BJ (cell line): ENCODE measurements at places on chromosomes 5 and 9. TPM values are rescaled to one million over a fixed set of nuclear protein-coding genes. Genes with fewer than 3 reads are reported as not detected.

DNA sequence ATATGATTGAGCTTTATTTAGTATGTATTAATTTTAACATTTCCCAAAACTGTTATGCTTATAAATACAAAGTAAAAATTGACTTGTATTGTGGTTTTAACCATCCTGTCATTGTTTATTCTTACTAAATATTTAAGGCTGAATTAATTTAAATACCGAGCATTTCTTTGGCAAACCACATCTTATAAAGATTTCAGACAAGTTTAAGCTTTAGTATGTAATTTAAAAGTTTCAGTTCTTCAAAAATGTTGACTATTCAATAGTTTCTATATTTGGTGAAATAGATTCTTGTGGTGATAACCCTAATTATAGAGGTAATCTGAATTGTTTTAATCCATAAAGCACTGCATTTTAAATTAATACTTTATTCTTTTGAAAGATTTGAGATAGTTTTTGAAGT, 65.5 kb downstream of the CCNH start:
- peak; percentile 31 for DNase-seq

GRCh38 chr9:71819115-71819739, 50.9 kb upstream of the CEMIP2 start:
- no peak for DNase-seq

FUT7 gene
- polyA plus RNA-seq = not detected in 2 replicates

GRCh38 chr9:104750185-104750767, 2.8 kb downstream of the NIPSNAP3A start:
- DNase-seq = no peak

DNA sequence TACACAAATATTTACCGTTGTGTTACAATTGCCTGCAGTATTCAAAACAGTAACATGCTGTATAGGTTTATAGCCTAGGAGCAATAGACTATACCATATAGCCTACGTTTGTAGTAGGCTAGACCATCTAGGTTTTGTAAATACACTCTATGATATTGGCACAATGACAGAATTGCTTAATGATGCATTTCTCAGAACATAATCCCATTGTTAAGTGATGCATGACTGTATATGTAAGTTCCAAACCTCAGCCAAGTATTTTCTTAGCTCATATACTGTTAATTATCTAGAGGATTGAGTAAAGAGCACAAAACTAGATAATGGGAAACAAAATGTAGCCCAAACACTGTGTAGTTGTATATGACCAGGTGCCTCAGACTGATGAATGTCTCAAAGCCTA, 220.1 kb downstream of the ANXA1 start:
- DNase-seq = no peak

GRCh38 chr9:116124472-116125040, 29.0 kb upstream of the PAPPA start:
- DNase-seq = no peak

GRCh38 chr5:43243270-43243669, 51.2 kb downstream of the NIM1K start:
- DNase-seq = no peak

SLIT3 gene
- polyA plus RNA-seq = 18.1 and 26.8 TPM in 2 replicates

GRCh38 chr5:158848634-158849033, 251.1 kb downstream of the EBF1 start:
- DNase-seq = no peak

FREM1 gene
- 0.01 and 0.04 TPM in 2 replicates for polyA plus RNA-seq

GRCh38 chr5:59241119-59241518, 652.4 kb downstream of the PDE4D start:
- no peak for DNase-seq

DNA sequence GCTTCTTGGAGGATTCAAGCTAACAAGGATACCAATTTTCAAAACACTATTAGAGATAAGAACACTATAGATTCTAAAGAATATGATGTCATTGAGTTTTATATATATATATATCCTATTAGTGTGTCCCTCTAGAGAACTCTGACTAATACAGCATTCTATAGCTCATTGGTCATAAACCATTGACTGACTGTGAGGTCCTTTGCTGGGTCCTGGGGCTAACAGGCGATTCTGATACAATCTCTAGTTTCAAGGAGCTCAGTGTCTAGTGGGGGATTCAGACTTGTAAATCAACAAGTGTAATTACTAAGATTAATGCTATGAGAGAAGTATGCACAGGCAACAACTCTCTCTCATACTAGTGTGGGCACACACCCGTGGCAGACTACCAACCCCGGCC, 234.5 kb downstream of the DENND1A start:
- DNase-seq = no peak

- DNase-seq = no peak
Measured at GRCh38 chr9:113536483-113537228, 73.1 kb downstream of the RGS3 start.

VLDLR gene
- 34.4 and 45.6 TPM in 2 replicates for polyA plus RNA-seq

GRCh38 chr5:88058625-88059024, 210.0 kb downstream of the TMEM161B start:
- no peak for DNase-seq

DNA sequence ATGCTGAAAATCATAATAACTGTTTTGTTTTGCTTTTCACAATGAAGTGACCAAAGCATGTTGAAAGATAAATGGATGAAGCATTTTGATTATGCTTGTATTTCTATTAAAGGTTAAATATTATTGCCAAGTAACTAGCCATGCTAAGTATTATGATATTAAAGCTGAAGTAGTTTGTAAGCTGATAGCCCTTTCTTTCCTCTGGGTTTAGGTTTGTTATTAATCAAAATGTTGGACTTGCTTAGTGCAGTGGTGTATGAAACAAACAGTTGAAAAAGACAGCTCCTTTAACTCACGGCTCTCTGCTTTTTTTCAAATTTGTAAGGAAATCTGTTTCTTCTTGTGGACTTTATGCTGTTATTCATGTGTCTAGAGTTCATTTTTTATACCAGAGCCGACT, 246.0 kb downstream of the CWC27 start:
- DNase-seq = no peak

DNA sequence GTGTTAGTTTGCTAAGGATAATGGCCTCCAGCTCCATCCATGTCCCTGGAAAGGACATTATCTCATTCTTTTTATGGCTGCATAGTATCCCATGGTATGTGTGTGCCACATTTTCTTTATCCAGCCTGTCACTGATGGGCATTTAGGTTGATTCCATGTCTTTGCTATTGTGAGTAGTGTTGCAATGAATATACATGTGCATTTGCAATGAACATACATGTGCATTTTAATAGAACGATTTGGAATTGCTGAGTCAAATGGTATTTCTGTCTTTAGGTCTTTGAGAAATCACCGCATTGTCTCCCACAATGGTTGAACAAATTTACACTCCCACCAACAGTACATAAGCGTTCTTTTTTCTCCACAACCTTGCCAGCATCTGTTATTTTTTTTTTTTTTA, 37.7 kb downstream of the DRD1 start:
- DNase-seq = no peak

GRCh38 chr5:133925866-133926488, 42.4 kb downstream of the C5orf15 start:
- no peak for DNase-seq

- peak; percentile 70 for DNase-seq
Measured at GRCh38 chr5:77356740-77357139, 135.4 kb downstream of the WDR41 start.

FCN1 gene
- polyA plus RNA-seq = not detected in 2 replicates

C9 gene
- not detected in 2 replicates for polyA plus RNA-seq

- DNase-seq = peak; percentile 47
Measured at GRCh38 chr9:37938121-37938891, 34.4 kb upstream of the SLC25A51 start.

IL33 gene
- polyA plus RNA-seq = not detected in 2 replicates

DNLZ gene
- 7.2 and 8.5 TPM in 2 replicates for polyA plus RNA-seq

- no peak for DNase-seq
Measured at GRCh38 chr9:127847833-127848755, 6.4 kb downstream of the ENG start.

DNA sequence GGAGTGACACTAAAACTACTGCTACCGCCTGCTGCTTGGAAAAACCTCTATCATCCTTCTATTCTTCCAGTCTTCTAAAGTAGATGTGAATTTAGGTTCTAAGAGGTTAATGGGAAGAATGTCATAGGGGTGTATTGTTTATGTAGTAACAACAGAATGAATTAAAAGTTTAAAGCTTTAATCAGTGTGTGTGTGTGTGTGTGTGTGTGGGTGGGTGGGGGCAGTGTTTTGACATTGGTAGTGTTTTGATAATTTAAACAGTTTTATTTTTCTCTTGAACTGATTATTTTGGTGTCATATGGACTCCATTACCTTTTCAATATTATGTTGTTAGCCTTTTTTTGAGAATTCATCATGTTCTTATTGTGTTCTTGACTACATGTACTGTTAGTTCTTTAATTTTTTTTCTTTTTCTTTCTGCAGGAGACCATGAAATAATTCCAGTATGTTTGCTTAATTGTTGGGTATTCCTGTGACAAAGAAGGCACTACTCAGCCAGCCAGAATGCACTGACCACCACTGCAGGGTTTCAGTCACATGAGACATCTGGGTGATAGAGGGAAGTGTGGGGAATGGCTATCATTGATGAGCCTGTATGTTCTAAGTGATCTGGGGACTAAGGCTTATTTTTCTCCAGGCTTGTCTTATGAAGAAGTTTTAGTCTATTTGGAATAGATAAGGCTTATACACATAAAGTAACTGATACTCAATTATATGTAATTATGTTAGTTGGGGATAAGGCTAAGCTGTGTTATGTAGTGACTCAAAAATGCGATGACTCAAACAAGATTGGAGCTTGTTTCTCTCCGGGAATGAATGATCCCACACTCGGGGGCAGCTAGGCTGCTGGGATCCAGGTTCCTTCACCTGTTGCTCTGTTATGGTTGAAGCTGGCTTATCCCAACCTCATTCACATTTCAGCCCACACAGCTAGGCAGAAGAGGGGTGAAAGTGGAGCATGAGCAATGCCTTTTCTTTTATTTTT, 50.2 kb upstream of the ACTBL2 start:
- DNase-seq = no peak

MAT2B gene
- polyA plus RNA-seq = 23.5 and 40.3 TPM in 2 replicates

DNA sequence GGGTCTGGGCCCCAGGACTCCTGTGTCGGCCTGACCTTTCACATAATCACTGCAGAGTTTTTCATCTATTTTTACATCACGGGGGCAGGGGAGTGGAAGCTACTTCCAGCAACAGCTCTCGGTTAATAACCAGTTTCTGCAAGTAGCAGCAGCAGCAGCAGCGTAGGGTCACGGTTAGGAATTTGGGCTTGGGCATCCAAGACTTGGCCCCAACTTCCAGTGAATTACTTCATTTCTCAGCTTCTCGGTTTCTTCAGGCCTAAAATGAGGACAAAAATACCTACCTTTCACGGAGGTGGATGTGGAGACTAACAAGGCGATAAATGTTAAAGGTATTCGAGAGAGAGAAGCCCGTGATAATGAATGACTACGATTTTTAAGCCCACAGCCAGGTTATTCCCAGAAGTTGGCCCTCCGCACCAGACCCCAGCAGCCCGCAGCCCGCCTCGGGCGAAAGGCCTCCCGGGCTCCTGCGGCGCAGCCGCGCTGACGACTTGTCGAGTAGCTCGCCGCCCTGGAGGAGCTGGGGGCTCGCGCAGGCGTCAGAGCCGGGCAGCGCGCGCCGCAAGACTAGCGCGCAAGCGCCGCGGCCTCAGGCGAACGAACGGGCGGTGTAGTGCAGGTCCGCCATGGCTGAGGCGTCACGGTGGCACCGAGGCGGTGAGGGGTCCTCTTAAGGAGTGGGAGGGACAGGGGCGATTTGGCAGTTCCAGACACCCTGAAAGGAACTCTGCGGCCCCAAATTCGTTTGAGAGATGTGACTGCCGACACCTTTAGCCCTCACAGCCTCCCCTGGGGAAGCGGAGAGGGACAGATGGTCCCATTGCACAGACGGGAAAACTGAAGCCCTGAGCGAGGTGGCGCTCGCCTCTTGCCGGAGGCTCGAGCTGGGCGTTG, at the start of gene PKD2L2:
Gene PKD2L2, plus strand, starts transcription at position 595 of the 897 bp plus-strand sequence. Its CDS starts 35 bp downstream, at position 630.
- DNase-seq = peak; percentile 21

GRCh38 chr5:107072440-107072839, 598.3 kb downstream of the EFNA5 start:
- DNase-seq = no peak

DNA sequence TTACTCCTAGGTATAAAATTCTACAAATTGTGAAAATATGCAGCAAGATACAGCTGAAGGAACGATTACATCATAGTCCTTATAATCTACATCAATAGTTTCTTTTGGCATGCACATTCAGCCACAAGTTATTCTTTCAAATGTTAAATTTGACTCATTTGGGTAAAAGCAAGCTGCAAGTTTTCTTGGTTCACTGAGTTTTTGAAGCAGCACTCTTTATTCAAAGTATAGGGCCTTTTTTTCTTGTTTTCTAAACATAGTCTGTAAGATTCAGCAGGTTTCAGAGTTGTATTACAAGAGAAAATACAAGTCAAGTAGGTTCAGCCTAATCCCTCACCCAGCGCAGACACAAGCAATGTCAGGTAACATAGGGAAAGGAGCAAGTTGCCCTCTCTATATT, 981.5 kb downstream of the PTPRD start:
- DNase-seq = no peak

DIPK1B gene
- polyA plus RNA-seq = 0.17 and 0.42 TPM in 2 replicates

PLCXD3 gene
- polyA plus RNA-seq = 0.05 and 0.06 TPM in 2 replicates

DNA sequence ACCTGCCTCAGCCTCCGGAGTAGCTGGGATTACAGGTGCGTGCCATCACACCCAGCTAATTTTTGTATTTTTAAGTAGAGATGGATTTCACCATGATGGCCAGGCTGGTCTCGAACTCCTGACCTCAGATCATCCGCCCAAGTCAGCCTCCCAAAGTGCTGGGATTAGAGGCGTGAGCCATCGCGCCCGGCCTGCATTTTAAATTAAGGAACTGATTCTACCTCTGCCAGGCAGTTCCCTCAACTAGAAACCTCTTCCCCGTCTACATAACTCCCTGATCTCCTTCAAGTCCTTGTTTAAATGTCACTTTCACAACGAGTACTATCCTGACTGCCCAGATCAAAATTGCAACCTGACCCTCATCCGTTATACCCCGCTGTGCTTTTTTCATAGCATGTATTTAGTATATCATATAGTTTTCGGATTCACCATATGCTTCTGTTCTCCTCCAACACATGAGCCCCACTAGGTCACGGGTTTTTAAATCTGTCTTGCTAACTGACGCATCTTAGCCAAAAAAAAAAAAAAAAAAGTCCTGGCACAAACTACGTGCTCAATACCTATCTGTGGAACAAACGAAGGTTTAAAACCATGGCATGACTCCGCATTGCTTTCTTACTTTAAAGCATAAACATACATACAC, 858 bp upstream of the SOWAHA start:
- DNase-seq = no peak

GRCh38 chr5:150625164-150625535, 15.3 kb upstream of the SYNPO start:
- no peak for DNase-seq

- DNase-seq = no peak
Measured at GRCh38 chr9:94806307-94806893, 79.9 kb downstream of the AOPEP start.

SPATA31C1 gene
- polyA plus RNA-seq = not detected in 2 replicates

DNA sequence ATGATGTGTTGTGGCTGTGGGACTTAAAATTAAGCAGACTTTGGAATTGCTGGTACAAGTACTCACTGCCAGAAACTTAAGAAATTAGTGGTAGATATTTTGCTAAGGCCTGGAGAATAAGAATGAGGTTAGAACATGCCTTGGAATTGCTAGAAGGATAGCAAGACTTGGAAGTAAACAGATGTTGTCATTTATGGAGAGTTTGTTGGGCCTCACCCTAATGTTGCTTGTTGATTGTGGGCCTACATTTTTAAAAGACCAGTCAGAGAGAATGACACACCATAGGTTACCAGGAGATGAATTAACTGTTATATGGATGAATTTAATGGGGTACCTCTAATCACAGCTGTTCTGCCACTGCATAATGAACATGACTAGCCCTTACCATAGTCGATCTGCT, 120.1 kb upstream of the GAS1 start:
- no peak for DNase-seq

FAM153A gene
- not detected in 2 replicates for polyA plus RNA-seq

- DNase-seq = no peak
Measured at GRCh38 chr9:35651956-35652828, 1.5 kb upstream of the SIT1 start.
